ENCODE measurements at places on chromosomes 2 and 18.

DNA sequence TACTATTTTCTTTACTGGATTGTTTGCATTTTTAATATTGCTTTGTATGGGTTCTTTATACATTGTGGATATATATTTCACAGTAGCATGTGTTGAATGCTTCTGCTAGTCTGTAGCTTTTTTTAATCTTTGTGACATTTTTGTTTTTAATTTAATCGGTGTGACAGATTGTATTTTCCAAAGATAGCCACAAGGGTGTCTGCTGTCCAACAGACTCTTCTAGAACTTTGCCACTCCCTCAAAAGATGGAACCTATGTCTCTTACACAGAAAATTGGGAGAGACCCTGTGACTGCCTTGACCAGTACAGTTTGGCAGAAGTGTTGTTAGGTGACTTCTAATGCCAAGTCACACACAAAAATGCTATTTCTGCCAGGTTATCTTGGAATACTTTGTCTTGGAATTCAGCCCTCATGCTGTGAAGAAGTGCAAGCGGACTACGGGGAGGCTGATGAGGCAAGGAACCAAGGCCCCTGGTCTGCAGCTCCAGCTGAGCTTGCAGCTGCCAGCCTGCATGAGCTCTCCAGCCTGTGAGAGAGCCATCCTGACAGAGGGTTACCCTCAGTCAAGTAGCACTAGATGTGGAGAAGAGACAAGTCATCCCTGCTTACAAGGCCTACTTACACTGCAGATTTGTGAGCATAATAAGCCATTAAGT is 110.8 kb downstream of the TDRD15 start:
- no peak for DNase-seq

- DNase-seq = no peak
These were observed 1.8 kb downstream of the FBXO48 start for GRCh38 chr2:68465081-68465916.

DNA sequence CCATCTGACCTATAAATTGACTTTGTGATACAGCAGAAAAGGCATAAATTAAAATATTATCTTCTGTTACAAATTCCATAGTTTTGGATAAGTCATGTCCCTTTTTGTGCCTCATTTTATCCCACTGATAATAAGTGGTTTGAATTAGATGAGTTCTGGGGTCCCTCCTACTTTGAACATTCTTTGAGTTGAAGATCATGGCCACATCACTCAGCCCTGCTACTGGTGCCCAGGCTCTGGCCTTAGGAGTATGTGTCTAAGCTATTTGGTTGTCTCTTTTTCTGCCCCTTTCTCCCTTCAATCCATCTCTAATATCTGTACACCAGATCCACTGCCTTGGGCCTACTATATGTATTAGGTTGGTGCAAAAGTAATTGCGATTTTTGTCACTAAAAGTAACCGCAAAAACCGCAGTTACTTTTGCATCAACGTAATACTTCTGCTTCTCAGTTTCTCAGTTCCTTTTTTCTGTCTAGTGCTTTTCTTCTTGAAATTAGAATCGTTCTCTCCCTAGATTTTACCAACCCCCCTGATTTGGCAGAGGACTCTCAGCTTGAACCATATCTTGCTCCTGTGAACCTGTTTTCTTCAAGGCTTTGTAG is 362.5 kb upstream of the TNP1 start:
- DNase-seq = no peak

DNA sequence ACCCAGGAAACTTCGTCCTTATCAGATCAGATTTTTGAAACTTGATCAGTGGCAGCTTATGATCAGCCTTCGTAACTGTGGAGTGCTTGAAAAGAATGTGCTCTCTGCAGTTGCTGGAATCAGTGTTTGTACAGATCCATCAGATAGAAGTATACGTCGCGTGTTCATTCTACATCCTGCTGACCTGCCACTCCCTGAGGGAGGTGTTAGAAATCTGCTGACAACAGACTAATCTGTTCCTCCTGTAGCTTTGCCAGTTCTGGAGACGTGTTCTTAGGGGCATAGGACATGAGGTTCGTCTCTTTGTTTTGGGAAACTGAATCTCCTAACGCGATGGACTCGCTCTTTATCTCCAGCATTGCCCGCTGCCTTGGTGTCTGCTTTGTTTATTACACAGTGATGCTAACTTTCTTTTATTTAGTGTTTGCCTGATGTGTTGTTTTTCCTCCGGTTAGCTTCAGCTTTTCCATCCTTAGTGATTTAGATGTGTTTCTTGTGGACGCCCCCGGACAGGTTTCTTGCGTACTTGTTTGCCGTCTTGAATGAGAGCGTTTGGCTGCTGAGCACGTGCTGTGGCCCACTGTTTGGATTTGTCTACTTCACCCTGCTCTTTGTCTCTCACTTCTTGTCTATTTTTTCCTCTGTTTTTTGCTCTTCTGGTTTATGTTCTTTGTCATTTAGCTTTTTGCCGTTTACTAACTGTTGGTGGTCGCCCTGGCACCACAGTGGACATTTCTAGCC is 17.4 kb upstream of the GAL3ST2 start:
- no peak for DNase-seq

GRCh38 chr2:40371525-40372282 is 80.2 kb downstream of the SLC8A1 start:
- no peak for DNase-seq

- no peak for DNase-seq
These were observed 10.3 kb downstream of the PSME4 start for GRCh38 chr2:53960476-53960875.

- DNase-seq = no peak
These were observed 18.4 kb downstream of the SH2D6 start for GRCh38 chr2:85436836-85437487.

- DNase-seq = no peak
These were observed 476.1 kb downstream of the DCC start for GRCh38 chr18:52816121-52816520.

DNA sequence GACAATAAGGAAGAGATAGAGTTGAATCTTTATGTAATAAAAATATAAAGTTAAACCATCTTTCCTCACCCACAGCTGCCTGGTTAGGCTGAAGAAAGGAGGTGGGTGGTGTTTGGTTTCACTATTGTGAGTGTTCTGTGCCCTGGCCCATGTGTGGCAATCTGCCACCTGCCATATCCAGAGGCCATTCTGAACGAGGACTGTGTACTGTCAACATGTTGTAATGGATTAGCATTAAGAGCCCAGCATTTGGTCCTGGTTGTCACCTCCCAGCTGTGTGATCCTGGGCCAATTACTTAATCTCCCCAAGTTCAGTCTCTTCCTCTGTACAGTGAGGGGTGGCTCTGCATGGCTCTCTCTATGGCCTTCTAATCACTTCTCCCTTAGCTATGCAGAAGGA is 118.2 kb upstream of the SEC11C start:
- no peak for DNase-seq

DNA sequence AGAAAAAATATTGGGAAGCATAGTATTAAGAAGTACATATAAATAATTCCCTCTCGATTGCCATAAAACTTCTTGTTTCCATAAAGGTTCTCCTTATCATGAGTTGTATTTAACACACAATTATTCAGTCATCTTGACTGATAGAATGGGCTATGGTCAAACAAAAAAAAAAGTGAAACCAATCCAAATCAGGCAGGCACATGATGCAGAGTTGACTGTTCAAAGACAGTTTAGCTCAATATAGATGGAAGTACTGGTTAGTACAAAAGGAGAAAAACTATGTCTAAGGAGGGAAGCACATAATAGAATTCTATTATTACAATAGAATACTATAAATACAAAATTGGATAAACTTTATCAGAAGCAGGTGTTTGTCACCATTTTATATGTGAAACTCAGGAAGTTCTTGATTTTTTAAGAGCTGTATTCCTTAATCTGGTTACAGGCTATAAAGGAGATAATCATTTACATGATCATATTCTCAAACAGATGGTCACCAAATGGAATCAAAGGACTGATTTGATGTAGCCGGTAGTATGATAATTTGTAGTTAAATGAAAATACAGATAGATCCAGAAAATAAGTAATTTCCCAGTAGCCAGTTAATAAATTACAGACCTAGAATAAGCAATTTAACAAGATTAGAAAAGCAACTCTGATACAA is 18.2 kb upstream of the CALCRL start:
- DNase-seq = no peak

DNA sequence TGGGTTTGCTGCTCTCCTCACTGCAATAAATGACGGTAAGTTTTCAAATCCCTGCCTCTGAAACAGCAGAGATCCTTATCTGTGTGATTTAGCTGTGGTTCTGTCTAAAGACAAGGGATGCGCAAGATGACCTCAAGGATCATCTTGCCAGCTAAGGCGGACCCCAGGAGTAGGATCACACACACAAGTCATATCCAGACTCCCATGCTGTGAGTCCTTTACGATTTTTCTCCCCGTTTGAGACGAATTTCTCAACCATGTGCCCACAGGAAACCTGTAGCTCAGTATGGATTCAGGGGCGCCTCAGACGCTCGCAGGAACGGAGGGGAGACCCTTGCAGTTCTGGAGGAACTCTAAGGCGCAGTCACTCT is 11.1 kb upstream of the DCTN1 start:
- DNase-seq = no peak

DNA sequence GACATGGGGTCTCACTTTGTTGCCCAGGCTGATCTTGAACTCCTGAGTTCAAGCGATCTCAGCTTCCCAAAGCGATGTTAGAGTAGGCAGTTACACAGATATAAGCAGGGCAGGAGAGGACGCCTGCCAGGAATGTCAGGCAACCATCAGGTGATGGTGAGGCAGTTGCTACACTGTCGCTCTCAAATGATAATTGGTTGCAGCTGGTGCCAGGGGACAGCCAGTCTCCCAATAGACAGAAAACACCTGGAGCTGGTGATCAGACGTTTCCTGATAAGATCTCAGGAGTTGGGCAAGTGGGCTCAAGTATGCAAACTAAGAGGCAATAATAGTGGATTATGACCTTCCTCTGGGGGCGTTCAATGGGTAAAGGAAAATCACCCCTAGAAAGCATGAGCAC is 163.1 kb upstream of the RGPD4 start:
- DNase-seq = no peak

DNA sequence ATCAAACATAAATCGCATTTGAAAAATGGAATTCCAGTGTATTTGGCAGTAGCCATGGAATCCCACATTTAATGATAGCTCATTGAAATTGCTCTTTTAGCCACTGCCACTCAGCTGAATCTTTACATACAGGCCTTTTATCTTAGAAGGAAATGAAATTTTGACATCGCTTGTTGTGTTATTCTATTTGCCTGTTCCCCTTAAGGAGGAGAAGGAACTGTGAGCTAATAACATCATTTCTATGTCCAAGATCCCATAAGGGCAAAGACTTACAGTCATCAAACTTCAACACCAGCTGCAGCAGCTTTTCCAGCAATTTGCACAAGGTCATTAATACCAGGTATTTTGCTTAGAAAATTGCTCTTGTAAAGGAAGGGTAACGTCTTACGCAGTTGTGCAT is 6.0 kb upstream of the PDCL3 start:
- DNase-seq = no peak

DNA sequence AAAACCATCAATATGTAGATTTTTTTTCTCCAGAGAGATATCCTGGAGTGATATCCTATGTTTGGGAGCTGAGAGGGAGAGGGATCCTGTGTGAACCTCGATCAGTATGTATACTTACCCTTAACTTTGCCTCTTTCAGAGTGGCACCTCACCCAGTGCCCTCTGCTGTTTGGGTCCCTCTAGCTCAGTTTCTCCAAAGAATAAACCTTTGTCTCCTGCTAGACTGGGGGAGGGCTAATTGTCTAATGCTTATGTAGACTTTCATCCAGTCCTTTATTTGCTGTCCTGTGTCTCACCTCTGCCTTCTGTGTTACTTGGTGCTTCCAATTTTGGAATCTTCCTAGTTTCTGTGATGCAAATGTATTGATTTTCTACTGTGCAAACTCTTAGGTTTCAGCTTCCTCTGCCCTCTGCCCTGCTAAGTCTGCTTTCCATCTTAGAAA is 48.4 kb downstream of the MTX2 start:
- no peak for DNase-seq

- DNase-seq = no peak
These were observed 1663.6 kb downstream of the SUCLG1 start for GRCh38 chr2:82795446-82795845.

DNA sequence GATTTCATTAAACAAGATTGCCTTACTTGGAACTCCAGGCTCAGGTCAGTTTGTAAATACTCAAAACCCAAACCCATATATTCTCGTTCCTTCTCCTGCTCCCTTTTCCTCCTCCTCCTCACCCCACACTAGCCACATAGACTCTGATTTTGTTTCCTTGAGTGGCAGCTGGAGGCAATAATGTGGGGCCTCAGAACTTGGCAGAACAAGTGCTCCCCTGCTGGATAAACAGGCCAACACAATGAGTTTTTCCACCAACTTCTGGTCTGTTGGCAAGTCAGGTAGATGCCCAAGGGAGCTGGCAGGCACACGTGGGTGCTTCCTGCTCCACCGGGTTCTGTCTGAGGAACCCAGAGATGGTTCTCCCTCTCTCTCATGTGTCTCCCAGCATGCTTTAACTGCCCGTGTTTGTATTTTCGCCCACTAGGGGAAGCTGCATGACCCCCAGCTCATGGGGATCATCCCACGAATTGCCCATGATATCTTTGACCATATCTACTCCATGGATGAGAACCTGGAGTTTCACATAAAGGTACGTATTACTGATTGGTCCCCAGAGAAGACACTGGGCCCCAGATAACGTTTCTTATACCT is 61.9 kb downstream of the KIF5C start:
- DNase-seq = no peak

DNA sequence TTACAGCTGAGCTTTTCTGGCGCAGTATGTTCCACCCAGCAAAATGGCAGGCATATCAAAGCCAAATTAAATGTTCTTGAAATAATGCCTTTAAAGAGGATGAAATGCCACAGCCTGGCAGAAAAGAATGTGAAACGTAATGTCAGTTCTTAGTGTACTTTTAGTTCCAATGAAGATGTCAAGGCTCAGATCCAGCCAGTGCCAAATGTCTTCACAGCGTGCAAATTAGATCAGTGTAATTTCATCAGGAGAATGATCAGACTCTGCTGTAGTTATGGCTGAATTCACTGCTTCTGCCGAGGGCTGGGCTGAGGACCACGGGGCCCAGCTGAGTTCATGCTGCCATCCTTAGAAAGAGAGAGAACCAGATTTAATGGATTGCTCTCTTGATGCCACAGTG is 78.7 kb upstream of the ITGA4 start:
- DNase-seq = no peak

GRCh38 chr2:101518578-101519492 is 43.9 kb upstream of the RFX8 start:
- DNase-seq = no peak

DNA sequence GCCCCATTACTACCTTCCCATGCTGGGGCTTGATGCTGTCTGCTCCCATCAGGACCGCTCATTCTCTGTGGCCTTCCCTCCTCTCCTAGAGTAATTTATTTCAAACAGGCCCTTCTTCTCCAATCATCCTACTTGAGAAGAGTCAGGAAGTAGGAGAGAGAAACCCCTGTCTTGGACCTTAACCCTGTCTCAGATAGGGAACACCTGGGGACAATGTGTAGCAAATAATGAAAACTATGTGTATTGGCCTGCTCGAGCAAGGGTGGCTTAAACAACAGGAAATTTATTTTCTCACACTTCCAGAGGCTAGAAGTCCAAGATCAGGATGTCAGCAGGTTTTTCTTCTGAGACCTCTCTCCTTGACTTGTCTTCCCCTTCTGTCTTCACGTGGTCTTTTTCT is 26.6 kb upstream of the NEMP2 start:
- no peak for DNase-seq
